ENCODE measurements at places on chromosomes 5 and 9.

- no peak for DNase-seq
Measured at GRCh38 chr5:37847978-37848425, 8.2 kb upstream of the GDNF start.

- DNase-seq = peak; percentile 64
Measured at GRCh38 chr5:150637245-150638052, 3.0 kb upstream of the SYNPO start.

DNA sequence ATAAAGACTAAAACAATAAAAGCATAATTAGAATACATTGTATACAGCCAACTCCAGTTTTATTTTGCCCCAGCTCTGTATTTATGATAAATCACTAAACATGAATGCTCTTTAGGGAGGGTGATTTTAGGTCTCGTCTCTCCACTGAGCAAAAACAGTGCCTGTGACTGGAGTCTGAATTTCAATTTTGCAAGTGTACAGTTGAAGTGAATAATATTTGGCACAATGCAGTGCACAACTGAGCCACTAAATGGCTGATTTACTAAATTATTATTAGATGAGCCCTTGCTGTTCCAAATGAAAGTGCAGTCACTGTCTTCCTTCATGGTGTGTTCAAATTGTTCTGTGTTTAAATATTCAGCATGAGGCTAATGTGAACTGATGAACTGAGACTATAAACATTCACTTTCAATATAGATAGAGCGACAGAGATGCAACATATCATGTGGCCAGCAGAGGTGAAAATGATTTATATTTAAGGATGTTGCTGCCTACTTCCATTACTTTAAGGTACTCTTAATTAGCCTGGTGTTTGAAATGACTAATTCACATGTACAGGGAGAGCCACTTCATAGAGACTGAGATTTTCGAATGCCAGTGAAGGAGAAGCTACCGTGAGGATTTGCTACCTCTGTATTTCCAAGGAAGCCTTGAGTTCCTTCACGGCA lies 375.1 kb downstream of the EBF1 start:
- DNase-seq = no peak

DNA sequence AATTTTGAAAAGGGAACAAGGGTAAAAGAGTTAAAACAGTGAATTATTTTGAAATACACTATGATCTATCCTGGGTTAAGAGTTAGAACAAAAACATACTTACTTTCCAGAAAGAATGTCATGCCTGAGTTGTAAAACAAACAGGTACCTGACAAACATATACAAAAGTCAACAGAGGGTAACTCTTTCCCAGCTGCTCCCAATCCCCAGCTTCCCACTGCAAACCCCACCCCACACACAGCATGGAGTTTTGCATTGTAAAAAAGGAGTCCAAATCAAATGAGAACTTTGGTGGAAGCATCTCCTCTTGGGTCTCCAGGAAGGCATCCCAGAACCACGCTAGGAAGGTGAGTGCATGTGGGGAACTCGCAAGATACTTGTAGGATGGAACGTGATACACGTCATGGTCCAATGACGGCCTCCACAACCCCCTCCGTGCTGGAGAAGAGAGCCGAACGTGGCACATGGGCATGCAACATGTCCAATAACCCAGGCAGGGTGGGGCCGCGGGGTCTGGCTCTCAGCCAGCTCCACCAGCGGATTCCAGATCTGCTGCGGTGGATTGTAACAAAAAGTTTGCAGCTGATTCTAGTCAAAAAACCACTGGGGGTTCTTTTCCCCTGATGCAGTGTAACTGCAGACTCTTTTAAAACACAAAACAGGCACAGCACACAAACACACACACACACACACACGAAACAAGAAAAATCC lies 55.8 kb downstream of the EPB41L4B start:
- no peak for DNase-seq

GRCh38 chr9:127863191-127863621 lies 8.7 kb upstream of the ENG start:
- DNase-seq = no peak

- DNase-seq = no peak
Measured at GRCh38 chr5:118009741-118010297, 978.5 kb downstream of the DTWD2 start.

DNA sequence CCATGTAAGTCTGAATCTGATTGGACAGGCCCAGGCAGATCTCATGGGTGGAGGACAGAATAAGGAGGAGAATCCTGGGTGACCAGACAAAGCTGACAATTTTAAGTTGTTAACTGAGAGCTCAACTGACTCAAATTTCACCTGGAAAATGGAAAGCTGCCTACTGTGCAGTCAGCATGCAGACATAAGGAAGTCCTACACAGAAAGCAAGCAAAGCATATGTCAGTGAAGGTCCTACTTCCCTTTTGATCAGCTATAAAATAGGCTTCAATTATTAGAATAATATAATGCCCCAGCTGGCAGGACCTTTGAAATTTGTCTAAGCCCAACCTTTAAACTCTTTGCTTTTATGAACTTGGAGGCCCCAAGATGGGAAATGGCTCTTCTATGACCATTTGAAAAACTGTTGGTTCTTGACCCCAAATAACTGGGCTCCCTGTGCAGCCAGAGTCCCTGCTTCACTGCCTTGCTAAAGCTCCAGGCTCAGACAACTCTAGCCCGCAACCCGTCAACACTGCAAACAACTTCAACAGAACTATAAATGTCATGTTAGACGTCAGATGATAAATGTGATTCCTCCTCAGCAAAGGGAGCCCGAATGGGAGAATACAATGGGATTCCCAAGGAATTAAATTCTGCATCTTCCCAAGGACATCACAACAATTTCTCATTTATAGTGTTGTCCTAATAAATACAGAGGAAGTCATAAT lies 118.9 kb upstream of the ADRA1B start:
- DNase-seq = no peak

DNA sequence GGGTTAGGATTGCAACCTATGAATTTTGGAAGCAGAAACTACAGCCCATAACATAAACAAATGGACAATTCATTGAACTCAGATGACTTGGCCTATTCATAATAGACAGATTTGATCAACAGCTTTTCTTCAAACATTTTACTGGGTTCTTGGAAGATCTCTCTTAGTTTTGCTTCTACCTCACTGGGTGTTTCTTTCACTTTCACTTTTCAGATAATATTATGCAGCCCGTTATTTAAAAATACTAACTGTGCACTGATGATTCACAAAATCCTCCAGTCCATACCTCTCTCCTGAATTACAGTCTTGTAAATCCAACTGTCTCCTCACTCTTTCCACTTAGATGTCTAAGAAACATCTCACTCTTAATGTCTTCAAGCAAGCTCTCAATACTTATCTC lies 183.5 kb upstream of the IRX1 start:
- DNase-seq = no peak

DNA sequence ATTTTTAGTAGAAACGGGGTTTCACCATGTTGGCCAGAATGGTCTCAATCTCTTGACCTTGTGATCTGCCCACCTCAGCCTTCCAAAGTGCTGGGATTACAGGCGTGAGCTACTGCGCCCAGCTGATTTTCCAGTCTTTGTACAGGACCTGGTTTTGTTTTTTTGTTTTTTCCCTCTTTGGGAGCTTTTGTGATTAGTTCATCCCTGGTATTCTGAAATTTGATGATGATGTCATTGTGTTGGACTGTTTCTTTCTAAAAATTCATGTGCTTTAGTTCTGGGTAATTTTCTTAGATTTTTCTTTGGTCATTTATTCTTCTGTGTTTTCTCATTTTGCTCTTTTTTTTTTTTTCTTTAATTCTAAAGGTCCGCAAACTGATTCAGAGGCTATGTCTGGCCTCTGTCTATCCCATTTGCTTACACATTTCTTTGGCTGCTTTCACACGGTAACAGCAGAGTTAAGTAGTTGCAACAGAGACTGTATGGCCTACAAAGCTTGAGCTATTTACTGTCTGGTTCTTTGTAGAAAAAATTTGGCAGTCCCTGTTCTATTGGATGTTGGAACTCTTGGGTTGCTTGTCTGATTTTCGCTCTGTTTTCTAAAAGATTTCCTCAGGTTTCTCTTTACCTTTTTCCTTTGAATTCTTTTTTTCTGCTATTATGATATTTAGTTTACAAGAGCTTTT lies 24.8 kb downstream of the STX17 start:
- no peak for DNase-seq

DNA sequence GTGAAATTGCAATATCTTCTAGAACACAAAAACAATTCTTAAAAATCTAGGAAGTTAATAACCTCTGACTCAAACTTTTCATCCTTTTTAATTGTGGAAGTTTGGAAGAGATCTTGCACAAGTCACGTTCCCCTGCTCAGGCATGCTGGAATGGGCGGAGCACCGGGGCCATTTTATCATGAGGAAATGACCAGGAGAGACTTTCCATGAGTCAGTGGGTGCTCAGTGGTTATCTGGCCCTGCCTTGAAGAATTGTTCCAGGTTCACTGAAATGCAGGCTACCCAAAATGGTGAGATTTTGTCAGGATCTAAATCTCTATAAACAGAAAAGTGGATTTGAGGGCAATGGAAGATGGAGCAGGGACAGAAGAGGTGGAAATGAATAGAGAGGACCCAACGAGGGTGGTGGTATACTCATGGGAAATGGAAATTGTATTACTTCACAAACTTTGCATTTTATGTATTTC lies 61.2 kb downstream of the FYB1 start:
- DNase-seq = no peak

DNA sequence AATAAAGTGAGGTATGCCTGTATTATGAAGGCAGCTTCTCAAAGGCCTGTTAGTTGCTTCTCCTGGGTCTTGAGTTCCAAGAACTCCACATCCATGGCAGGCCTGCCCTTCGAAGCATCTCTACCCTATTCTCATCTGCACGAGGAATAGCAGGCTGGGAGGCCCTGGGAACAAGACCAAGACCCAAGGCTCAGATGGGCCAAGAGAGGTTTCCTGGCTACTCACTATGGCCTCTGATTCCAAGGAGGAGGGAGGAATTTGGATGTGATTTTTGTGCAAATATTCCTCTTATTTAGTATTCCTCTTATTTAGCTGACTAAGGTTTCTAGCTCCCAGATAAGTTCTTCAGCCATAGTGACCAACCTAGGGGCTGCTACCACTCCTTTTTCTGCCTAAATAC lies 151.3 kb downstream of the SAXO1 start:
- DNase-seq = no peak
